WTC11 (cell line): ENCODE measurements at places on chromosomes 11 and 22. TPM values are rescaled to one million over a fixed set of nuclear protein-coding genes. Genes with fewer than 3 reads are reported as not detected.

RASL10A gene
- 1.1 to 1.6 TPM (median 1.6 TPM) in 3 replicates for total RNA-seq

RFPL1 gene
- total RNA-seq, result not detected in 3 replicates

- no peak for DNase-seq
Observed at GRCh38 chr11:30316237-30316636, 6.7 kb upstream of the ARL14EP start.

PLAAT4 gene
- 1.1 to 2.9 TPM (median 1.4 TPM) in 3 replicates for total RNA-seq

DNA sequence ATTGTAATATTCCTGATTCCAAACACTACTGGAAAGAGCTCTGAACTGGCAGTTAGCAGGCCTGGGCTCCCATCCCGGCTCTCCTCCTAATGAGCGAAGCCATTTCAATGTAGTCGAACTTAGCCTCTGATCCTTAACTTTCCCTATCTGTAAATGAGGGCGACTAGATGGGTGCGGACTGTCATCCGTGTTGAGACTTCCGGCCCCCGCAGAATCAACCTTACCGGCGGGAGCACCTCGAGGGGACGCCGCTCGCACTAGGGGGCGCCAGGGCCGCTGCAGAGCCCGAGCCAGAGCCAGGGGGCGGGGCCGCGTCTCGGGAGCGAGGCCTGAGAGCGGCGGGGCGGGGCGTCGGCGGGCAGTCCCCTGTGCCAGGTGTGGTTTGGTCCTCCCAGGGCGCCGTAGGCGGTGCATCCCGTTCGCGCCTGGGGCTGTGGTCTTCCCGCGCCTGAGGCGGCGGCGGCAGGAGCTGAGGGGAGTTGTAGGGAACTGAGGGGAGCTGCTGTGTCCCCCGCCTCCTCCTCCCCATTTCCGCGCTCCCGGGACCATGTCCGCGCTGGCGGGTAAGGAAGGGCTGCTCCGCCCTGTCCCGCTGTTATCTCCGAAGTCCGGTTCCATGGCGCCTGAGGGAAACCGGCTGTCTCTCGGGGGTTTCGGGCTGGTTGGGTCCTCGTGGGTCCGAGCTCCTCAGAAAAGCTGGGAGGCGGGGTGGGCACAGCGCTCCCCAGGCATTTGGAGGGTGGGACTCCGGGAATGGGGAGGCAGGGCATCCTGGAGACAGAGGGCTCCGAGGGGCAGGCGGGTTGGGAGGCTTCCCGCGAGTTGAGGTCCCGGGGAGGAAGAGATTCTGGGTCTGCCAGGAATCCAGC is at the start of gene LIMK2:
LIMK2 (plus strand) TSS at position 437 of the 869 bp plus-strand sequence; CDS start at position 548, 111 bp downstream.
- peak; percentile 97 for DNase-seq

SHANK2 gene
- 57.5 to 69.3 TPM (median 64.8 TPM) in 3 replicates for total RNA-seq

DNA sequence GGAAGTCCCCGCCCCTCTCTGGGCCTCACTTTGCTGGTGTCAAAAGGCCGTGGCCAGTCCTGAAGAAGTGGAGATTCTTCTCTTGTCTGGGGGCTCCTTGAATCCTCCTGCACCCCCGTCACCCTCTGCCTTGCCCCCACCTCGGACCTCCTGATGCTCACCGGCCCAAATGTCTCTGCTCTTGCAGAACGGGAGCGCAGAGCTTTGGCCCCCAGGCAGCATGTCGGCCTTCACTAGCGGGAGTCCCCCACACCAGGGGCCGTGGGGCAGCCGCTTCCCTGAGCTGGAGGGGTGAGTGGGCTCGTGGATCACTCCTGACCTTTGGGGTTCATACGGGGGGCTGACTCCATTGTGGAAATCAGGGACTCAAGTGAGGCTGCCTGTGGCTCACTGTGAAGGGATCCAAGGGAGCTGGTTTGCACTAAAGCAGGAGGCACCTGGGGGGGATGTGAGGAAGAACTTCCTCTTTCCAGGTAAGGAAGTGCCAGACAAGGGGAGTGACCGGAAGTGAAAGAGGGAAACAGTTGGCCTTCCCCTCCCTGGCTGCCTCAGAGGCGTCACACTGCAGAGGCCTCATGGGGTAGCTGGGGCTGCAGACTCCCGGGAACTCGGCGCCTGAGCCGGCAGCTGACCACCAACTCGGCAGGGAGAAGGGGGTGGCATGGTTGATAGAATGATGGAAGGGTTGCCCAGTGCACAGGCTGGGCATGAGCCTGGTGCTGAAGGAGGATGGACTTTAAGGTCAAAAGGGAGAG is 23.1 kb downstream of the CSF2RB start:
- no peak for DNase-seq

- DNase-seq, result no peak
Observed at GRCh38 chr11:1741741-1742140, 8.7 kb downstream of the IFITM10 start.

DNA sequence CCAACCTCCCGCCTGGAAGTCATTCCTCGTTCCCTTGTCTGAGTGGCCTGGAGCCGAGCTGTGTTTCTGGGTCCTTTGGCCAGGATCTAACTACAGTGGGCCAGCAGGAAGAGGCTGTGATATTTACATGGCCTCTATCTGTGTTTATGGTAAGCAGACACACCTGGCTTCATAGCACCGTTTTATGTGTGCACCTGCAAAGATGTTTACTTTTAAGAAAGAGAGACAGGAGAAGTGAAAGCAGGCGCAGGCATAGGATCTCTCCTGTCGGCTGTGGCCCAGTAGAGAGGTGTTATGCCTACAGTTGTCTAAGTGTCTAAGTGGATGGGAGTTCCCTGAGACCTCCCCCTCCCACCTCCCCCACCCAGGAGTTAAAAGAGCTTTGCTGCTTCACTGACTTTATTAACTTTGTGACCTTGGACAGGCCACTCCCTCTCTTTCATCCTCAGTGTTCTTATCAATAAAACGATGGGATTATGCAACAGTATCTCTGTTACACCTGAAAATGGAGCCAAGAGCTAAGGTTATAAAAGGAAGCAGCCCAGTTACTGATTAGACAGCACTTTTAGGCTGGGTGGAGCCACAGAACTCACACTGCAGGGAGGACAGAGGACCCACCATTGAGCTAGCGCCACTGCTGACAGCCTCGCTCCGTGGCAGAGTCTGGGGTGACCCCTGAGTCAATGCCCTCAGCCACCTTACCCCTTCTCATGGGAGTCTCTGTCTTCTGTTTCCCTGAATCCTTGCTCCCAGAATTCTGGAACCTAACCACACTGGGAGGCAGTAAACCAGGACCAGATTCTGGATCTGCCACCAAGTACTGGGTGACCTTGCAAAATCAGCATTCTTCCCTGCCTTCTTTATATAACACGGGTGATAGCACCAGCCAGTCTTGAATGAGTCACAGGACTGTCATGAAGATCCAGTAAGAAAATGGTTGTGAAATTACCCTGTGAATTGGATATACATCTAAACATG is 22.0 kb downstream of the ST14 start:
- DNase-seq, result no peak

DNA sequence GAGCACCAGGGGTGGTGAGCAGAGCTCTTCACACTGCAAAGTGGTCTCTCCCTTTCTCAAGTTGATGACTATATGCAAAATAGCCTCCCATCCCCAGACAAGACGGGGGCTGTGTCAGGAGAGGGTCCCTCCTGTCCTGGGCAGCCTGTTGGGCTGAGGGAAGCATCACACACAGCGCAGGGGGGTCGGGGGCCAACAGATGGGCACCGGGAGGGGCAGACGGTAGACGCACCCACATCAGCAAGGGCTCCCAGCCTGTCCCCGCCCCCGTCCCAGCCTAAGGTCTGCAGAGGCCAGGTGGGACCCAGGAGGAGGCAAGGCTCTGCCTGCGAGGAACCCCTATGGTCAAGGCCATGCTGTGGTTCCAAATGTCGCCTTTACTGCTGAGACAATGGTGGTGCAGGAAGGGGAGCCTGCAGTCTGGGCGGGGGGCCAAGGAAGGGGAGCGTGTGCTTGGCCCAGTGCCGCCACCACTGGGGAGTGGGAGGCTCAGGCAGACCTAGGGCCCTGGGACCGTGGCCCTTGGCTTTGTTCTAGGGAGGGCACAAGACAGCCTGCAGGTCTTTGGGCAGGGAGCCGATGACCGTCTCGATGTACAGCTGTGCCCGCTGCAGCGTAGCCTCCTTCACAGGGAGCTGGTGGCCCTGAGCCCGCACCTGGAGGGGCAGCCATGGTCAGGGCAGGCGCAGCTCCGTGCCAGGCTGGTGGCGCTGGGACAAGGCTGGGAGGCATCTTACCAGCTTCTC is 4.3 kb upstream of the PLXNB2 start:
- no peak for DNase-seq

DNA sequence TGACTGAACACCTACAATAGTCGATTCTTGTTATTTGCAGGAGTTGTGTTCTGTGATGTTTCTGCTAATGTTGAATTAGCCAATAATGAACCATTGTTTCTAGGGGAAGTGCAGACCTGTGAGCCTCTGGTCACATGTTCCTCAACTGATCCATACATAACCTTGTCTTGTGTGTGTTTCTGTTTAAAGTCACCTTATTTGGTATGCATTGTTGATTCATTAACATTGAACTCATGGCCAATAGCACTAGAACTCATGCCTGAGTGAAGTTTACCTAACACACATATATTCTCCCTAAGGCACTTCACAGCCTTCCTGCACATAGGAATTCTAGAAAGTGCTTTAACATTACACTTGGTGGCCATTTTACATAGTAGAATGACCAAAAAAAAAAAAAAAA is 271.8 kb upstream of the PLET1 start:
- no peak for DNase-seq

DNA sequence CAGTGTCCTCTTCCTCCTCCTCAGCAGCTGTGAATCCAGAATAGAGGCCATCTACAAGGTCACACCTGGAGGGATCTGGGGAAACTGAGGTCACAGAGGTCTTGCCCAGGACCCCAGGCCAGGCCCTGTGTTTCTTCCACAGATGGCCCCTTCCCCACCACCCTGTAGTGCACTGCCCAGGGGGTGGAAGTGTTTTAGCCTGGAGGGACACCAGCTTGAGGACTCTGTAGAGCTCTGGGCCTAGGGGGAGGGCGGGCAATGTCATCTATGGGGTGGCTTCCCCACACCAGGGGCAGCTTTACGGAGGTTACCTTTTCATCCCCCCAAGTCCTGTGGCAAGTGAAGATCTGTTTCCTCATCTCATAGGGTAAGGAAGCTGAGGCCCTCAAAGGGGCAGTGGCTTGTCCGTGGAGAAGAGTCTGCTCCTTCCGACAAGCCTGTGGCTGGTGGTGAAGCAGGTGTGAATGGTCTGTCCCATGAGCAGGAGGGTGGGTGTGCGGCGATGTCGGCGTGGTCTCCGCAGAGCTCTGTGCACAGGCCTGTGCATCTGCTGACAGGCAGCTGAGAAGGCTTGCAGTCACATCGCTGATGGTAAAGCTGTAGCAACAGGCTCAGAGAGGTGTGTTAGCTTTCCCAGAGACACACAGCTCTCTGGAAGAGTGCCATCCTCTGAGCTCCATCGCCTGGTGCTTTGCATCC is 74.1 kb upstream of the WNT7B start:
- DNase-seq, result peak; percentile 1

- no peak for DNase-seq
Observed at GRCh38 chr11:18132341-18132740, at the start of gene MRGPRX3. Gene MRGPRX3, plus strand, starts transcription at chr11:18132571. Its CDS starts 4,632 bp downstream, at chr11:18137203.

ABCC8 gene
- total RNA-seq, result 3.9 to 7.3 TPM (median 4.1 TPM) in 3 replicates

DNA sequence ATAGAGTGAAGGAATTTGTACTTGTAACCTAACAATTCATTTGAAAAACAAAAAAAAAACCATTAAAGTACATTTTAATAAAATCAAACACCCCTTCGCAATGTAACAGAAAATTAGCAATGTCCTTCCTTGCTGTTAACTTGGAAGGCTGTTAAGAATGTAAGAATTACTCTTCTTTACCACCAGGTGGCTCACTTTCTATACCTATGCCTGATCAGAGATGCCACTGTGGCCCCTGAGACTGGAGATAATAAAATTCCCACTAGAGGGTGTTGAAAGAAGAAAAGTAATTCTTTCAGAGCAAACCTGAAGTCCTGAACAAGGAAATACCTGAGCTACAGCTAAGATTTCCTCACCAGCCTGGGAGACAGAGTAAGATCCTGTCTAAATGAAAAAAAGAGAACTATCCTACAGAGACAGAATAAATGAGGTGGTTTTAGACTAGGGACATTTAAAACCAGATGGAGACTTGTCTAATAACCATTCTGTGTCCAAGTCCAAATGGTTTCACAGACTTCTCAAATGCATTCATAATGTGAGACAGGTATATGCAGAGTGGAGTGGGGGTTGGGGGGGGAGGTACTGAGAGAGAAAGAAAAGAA is 1089.3 kb downstream of the FAM181B start:
- DNase-seq, result peak; percentile 12

DNA sequence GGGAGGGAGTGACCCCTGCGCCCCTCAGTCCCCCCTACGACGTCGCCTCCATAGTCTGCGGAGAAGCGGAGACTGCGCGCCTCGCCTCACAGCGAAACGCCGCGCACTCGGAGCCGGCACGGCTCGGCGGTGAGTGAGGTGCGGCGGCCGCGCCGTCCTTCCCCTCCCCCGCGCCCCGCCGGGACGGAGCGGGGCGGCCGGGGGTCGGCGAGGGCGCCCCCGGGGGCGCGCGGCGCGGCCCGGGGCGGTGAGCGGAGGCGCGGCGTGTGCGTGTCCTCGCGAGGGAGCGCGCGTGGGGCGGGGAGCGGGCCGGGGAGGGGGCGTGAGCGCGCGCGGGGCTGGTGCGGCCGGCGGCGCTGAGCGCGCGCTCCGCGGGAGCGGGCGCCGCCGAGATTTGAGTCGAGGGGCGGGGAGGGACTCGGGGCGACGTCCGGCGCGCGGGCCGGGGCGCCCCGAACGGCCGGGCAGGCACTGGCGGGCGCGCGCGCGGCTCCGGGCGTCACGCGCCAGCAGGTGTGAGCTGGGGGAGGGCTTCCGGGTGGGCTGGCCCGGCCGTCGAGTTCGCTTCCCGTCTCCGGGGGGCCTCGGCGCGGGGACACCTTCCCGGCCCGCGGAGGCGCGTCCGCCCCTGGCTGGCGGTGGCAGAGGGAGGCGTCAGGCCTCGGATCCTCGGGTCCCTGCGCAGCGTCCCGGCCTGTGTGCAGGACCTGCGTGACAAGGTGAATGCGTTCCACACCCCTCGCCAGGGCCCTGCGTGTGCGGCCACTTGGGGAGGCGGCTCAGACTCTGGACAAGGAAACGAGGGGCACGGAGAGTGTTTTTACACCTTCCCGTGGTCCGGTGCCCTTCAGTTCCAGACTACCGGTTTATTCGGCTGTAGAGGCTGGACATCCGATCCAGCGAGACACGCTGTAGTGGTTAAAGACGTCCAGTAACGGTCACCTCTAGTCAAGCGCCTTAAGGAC is 50.4 kb downstream of the FAM83F start:
- peak; percentile 65 for DNase-seq

CHST1 gene
- total RNA-seq, result 2.4 to 2.6 TPM (median 2.4 TPM) in 3 replicates

UNC93B1 gene
- total RNA-seq, result 27.7 to 29.7 TPM (median 27.9 TPM) in 3 replicates

GRCh38 chr11:6387811-6388599 is 2.3 kb upstream of the SMPD1 start:
- no peak for DNase-seq

GRCh38 chr11:43989162-43989981 is 46.9 kb downstream of the C11orf96 start:
- no peak for DNase-seq
